ENCODE measurements at places on chromosomes 5 and 9.

DNA sequence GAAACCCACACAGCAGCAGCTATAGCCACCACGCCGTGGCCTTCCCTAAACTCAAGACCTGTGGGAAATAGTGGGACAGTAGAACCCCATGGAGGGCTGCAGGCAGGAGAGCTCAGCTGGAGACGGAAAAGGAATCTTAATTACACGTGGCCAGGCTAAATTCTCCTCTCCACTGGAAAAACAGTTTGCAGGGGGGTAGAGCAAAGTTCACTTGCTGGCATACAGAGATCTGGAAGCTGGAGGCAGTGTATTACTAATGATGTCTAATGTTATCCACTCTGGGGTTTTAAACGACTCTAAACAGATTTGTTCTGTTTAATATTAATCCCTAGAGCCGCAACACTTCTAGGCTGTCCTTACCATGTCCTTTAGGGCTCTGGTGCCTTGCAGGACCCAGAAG lies 257.1 kb downstream of the SAXO1 start:
- no peak for DNase-seq

DNA sequence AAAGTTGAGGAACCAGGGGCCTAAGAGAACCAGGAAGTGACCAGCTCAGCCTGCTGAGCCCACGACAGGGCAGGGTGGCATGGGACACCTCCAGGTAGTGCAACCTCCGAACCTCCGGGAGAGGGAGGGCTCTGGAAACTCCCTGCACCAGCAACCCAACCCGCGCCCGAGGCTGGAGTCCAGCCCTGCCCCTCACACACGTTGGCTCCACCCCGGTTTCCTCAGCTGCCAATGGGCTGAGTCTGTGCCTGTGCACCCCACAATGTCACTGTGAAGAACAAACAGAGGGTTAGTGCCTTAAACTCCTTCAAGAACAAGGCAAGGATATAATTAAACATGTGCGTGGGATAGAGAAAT lies 17.0 kb upstream of the UNC5A start:
- DNase-seq = no peak

DNA sequence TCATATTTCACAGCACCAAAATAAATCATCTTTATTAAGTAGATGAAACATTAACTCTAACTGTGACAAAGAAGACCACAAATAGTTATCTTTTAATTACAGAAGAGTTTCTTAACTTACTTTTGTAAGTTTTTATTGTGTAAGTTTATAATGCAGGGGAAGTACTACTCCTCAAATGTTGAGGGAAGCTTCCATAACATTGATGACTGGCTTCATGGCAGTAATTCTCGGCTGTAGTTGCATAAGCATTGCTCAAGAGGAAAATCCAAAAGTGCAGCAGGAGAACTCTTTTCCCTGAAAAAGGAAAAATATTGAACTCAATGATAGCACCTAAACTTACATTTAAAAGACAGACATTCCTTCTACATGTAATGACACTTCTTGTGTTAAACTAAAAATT lies 4.6 kb downstream of the TSLP start:
- DNase-seq = no peak

- no peak for DNase-seq
Measured at GRCh38 chr5:59019078-59019477, 436.2 kb downstream of the RAB3C start.

- no peak for DNase-seq
Measured at GRCh38 chr9:133207021-133207531, 2.0 kb downstream of the OBP2B start.

DNA sequence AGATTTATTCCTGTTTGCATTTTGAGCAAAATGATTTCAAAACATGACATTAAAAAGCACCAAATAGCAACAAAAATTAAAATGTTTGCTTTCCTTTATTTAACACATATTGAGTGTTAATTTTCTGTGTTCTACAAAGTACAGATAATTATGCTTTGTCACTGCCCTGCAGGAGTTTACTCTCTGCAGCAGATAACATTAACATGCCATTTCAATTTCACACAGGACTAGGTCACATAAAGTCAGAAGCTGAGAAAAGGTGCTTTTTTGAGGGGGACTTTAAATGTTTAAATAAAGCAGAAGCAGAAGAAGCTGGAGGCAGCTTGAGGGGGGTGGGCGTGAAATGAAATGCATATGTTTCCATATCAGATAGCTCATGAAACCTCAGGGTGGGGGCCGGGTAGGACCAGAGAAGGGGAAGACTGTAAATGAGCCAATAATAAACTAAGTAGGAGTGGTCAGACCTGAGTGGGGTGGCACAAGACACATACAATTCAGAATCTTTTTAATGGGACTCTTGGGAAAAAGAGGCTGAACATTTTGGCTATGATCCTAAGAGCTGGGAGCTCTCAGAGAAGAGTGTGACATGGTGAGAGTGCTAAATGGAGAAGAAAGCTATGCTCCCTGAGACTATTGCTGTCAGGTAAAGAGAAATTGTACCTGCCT lies 387.5 kb downstream of the FAM170A start:
- no peak for DNase-seq

- peak; percentile 29 for DNase-seq
Measured at GRCh38 chr5:129460936-129461710, 1.0 kb downstream of the ADAMTS19 start.

GRCh38 chr5:180358694-180359093 lies 5.6 kb upstream of the GFPT2 start:
- DNase-seq = no peak

DNA sequence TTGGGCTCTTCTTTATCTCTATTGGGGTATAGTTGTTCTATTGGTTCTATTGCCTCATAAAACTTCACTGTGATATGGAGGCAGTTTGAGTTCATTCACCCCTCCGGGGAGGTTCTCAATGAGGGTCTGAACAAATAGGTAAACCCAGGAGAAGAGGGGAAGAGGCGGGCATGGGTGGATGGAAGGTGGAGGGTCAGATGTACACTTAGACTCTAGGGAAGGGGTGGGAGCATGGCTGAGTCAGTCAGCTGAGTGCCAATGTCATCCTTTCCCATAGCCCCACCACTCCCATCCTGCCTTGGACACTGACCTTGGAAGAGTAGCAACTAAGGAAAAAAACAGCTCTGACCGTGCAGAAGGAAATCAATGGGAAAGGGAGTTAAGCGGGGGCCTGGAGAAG lies 9.9 kb upstream of the FABP6 start:
- DNase-seq = no peak

DNA sequence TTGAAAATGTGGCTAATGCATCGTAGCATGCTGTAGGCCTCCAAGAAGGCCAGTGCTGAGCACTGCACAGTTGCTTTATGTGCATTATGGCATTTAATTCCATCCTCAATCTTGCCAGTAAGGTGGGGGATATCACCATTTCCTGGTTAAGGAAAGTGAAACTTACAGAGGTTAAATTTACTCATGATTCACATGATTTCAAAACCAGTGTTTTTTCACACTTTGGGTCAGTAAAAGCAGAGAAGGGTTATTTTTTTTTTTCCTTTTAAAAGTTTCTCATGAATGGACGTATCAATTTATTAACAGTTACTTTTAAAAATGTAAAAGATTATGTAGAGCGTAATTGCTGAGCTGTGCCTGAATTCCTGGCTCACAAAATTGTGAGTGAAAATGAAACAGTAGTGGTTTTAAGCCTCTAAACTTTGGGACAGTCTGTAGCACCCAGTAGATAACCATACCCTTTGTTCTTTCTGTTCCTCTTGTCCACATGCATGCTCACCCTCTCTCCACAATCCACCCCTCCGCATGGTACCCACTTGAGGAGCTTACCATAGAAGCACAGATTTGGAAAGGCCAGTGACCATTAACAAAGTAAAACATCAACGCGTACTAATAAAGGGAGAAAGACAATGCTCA lies 21.2 kb downstream of the MAST4 start:
- no peak for DNase-seq

Measured in hypothalamus (tissue), 51 donors.